ENCODE measurements at places on chromosomes 7 and 10. TPM values are rescaled to one million over a fixed set of nuclear protein-coding genes. Genes with fewer than 3 reads are reported as not detected.

DNA sequence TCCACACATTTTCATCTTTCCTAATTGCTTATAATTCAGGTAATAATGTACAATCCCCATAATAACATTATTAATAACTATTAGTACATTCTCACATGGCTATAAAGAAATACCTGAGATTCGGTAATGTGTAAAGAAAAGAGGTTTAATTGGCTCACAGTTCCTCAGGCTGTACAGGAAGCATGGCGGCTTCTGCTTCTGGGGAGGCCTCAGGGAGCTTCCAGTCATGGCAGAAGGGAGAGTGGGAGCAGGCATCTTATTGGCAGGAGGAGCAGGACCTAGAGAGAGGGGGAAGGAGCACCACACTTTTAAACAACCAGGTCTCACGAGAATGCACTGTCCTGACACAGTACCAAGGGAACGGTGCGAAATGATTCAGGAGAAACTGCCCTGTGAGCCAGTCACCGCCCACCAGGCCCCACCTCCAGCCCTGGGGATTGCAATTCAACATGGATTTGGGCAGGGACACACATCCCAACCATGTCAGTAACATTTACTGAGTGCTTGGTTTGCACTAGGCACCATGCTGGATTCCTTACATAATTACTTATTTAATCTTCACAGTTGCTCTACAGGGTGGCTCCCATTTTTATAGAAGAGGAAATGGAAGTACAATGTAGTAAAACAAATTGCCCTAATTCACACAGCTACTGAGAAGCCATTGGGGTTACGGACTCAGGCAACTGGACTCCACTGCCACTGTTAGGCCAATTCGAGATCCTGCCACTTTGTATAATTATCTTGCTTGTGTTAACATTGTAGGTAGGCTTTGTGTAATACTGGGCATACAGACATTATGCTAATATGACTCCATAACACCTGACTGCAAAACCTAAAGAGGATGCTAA is 8.7 kb upstream of the ESYT2 start:
- no peak for DNase-seq

GRCh38 chr10:30974355-30974754 is 57.3 kb downstream of the ZNF438 start:
- no peak for DNase-seq

The WNT8B gene
- not detected for total RNA-seq

The TRIM73 gene
- 11.2 TPM for total RNA-seq

The FGFR2 gene
- 7.4 TPM for total RNA-seq

GRCh38 chr10:25797888-25798429 is 136.1 kb upstream of the MYO3A start:
- DNase-seq = no peak

GRCh38 chr7:68438016-68438415 is 1160.3 kb upstream of the AUTS2 start:
- DNase-seq = no peak

DNA sequence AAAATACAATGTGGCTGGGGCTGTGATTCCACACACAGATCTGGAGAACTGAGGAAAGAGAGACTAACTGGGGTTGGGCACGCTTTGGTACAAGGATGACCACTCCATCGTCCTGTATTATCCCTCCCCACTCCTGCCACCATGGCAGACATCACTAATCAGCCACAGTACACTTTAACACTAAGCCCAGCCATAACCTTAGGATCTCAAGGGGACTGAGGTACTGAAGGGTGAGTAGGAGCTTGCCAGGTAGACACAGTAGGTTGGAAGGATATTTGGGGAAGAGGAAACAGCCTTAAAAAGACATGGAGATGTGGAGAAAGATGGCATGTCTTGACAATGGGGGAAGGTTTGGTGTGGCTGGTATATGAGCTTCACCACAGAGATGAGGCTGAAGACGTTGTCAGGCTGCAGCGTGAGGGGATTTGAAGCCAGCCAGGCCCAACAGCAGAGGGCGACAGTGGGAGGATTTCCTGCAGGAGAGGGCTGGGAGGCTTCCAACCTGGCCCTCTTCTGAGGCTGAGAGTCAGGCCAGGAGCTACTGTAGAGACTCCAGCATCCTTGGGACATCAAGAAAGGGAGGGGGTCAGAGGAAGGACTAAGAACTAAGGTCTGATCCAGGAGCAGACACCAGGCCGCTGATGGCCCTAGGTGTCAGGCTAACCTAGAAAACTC is 58.6 kb upstream of the COL13A1 start:
- peak; percentile 83 for DNase-seq
